Dermis blood vessel endothelial cell (primary cell): ENCODE measurements at places on chromosomes 7 and 10.

- DNase-seq: no peak
Measured at GRCh38 chr7:94897541-94897940, 9.9 kb upstream of the PPP1R9A start.

DNA sequence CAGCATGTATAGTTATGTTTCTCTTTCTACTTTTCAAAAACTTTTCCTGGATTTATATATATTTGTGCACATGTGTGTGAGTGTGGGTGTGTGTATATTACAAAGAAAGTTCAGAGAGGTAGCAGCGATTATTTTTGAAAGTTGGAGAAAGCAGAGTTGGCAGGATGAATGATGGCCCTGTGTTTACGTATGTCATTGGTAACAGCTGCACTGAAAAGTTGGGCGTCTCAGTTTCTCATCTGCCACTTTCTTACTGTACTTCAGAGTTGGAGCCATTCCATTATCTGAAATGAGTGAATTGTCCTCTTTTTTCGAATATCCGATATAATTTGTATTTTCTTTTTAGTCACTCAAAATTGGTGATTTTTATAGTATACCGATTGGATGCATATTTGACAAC lies 172.2 kb downstream of the CDK14 start:
- no peak for DNase-seq

GRCh38 chr10:114352653-114353298 lies 51.5 kb downstream of the AFAP1L2 start:
- no peak for DNase-seq

DNA sequence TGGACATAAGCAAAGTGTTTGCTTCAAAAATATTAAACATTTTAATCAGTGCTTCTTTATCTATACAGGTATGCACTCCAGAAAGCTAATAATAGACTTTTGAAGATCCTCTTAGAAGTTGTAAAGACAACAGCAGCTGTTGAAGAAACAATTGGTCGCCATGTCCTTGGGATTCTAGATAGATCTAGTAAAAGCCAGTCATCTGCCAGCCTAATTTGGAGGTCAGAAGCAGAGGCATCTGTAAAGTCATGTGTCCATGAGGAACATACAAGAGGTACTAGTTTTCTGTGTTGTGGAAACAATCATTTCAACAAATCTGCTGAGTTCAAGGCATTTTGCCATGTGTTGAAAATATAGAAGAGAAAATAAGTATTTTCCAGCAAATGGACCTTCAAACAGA lies 89.3 kb downstream of the CYP51A1 start:
- DNase-seq: no peak

- no peak for DNase-seq
Measured at GRCh38 chr7:101608772-101609713, 20.1 kb downstream of the MYL10 start.

- DNase-seq: peak; percentile 80
Measured at GRCh38 chr7:130894146-130894908, 160.3 kb upstream of the KLF14 start.

GRCh38 chr7:37476428-37476827 lies 27.8 kb upstream of the ELMO1 start:
- DNase-seq: no peak

DNA sequence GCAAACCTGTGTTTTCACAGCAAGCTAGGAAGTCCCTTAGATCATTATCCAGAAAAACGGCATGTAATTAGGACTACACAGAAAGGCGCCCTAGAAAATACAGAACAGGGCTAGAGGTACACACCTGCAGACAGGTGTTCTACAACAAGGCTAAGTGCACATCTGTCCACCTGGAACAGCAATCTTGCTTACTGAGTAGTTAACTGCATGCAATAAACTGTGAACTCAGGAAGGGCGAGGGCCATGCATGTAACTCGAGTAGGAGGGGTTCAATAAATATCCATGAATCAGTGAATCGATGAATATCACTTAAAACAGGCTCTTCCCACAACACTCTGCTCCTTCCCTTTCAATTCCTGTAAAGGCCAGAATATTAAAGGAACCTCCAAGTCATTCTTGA lies 22.0 kb downstream of the FAM171A1 start:
- no peak for DNase-seq

DNA sequence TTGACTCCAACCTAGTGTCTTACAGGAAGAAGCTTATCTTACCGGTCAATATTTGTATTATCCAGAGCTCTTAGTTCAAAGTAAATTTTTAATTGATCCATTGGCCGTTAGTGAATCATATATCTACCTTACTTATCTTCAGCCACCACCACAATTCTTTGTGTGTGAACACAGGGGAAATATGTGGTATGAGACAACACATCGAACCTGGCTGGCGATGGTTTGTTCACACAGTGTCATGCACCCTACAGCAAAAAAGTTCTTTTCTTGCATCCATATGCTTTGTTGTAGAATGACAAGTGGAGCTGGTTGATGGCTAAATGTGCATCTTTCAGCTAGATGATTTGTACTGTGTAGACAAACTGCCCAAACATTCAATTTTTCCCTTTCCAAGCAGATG lies 65.8 kb downstream of the ARID5B start:
- DNase-seq: no peak

DNA sequence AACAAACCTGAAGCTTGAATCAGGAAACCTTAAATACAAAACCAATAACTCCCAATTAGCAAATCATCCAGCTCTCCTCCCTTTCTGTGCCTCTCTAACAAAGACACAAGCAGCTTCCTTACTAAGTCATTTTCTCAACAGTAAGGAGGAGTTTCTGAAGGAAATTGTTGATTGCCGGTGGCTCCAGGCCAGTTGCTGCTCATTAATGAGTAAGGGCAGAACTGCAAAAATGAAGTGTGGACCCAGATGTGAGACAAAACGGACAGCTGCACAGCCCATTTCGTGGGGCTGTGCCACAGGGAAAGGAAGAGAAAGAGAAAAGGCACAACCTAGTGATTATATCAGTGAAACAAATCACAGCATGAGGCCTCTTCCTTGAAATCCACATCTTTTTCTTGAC lies 42.8 kb upstream of the RHOBTB1 start:
- DNase-seq: peak; percentile 56

DNA sequence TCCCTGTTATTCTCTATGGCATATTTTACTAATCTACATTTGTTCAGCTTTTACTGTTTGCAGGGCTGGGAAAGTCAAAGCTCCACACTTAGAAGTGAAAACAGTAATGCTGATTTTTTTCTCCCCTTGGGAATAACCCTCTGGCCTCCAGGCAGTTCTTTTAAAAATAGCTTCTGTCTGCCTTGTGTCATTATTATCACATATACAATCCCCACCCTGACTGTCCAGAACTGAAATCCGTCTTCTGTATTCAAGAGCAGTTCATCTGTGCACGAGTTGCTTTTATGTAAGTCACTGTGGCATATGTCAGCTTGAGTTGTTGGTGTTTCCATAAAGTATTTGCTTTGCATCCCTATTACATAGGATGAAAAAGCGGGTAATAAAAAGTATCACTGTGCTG lies 1221.1 kb upstream of the CELF2 start:
- no peak for DNase-seq

DNA sequence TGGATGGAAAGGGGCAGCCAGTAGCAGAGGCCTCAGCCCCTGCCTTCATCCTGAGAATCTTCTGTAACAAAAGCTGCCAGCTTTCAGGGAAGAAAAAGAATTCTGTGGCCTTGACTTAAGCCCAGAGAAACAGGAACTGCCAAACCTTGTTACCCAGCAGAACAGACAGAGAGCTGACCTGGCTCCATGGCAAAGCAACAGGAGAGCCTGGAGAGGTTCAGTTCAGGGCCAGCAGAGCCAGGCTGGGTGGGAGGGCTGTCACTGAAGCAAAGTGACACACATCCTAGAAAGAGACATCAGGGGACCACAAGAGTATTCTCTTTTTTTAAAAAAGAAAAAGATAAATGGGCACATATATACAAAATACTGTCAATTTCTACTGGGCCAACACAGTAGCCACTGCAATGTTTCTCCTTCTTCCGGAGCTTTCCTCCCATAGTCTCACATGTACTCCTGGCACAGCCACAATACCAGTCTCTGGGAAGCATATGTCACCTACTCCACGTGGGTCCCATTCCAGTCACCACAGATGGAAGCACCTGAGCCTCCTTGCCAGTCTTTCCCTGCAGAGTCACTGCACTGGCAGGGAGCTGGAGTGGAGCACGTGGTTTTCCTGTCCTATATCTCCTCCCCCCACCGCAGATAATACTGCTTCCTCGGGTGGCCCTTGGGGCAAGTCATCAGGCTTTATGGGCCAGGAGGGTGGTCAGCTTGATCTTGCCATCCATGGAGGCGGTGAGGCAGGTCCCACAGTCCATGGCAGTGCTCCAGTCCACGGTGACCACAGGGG lies 15.2 kb upstream of the CYREN start:
- no peak for DNase-seq

DNA sequence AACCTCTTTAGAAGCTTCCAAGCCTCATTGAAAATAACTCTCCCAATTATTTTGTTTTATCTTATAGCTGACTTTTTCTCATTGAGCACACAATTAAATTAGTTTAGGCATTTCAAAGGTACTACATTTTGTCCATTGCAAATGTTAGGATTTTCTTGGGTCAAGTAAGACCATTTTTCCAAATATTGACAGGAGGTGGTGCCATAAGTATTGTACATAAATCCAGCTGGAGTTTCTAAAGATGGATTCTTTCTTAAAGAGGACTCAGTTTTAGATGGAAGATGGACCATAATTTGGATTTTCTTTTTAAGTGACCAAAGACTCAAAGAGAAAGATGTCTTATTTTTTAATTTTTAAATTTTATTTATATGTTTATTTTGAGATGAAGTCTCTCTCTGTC lies 12.3 kb upstream of the OPN4 start:
- DNase-seq: no peak

DNA sequence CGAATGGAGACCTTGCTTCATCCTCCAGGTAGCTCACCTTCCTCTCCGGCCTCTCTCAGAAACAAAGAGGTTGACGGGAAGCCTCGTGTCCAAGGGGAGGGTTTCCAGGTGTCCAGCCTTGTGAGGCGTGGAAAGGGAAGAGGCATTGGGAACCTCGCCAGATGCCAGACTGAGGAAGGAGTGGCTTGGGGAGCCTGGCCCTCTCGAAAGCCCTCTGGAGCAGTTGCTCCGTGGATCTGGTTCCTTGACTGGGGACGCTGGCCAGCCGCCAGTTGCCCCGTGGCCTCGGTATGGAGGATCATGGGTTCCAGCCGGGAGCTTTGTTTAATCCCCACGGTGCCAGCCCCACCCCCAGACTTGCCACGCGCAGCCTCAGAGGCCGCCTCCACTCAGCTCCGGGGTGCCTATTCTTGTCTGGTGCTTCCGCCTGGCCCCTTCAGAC lies 30.3 kb upstream of the SUN1 start:
- no peak for DNase-seq

DNA sequence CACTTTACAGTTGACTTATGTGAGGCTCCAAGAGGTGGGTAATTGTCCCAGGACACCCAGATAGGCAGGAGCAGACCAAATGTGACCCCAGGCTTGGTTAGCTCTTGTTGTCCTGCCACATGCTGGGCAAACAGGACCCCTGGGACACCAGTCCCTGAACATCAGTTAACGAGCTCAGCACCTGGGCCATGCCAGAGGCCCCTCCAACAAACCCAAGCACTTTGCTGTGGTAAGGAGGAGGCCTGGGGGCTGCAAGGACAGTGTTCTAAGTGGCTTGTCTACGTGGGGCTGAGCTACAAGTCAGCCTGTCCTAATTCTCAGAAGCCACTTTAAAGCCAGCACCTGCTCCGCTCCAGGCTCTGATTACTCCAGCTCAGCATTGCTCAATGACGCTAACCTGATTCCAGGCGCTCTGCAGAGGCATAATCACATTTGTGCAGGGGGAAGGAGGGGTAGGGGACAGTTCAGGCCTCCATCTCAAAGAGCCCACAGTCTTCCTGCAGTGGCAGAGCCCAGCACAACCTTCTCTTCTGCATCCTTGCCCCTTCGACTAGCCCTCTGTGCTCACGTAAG lies 57.2 kb downstream of the DDC start:
- DNase-seq: no peak

DNA sequence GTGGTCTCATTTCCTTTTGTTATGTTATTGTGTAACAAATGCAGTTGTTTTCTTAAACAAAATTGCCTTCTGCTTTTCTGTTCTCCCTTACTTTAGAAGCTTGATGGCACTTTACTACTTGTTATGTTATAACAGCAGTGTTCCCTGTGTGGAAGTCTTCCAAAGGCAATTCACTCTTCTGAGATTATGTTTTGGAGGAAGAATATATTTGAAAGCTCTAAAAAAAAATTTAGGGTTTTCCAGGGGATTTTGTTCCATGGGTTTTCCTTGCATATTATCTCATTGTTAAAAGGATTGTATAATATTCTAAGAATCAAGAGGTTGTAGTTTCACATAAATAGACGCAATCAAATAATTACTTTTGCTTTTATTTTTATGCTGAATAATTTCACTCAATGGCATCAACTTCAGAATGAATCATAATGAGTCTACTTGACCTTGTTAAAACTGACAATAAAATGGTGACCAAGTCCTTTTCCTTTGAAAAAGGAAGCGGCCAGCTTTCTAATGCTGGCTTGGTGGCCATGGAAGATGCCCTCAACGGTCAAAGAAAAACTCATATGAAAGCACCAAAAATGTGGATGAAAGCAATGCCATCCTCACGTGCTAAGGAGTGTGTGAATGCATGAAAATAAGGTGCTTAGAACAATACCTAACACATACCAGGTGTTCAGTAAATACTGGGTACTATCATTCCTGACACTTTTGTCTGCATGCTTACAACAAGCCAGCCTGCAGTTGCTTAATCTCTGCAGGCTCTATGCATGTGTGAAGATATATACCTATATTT lies 92.4 kb upstream of the KLF6 start:
- peak; percentile 51 for DNase-seq

GRCh38 chr7:142114207-142114606 lies 2.7 kb downstream of the MGAM2 start:
- no peak for DNase-seq

DNA sequence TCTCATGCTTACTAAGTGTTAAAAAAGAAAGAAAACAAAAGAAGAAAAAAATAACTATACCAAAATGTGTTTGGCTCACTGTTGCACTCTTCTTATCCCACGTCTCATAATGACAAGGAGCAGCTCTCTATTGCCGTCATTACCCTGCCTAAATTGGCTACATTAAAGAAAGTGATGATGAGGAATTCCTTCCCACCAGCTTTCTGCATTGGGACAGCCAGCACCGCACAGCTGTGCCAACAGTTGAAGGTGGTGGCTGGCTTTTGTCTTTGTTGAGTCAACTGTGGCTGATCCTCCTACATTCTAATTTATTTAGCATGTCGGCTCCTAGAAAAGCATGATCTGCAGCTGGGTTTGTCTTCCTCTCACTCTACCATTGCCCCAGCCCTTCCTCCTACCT lies 751.8 kb downstream of the KCNMA1 start:
- no peak for DNase-seq

GRCh38 chr10:115860182-115861107 lies 412.6 kb downstream of the GFRA1 start:
- DNase-seq: no peak

DNA sequence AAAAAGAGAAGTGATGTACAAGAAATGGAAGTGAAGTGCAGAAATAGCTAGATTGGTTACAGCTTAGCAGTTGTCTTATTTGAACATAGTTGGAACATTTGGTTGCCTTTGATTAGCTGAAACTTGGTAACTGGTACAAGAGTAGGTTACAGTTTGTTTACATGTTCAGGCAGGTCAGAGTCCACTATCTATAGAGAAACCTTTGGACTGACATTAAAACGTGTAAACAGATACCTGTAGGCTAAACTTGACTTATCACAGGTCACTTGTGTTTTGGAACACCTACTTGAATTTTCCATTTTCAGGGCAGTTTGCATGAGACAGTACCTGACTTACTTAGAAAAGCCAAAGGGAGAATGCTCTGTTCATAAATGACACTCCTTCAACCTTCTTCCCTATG lies 28.5 kb upstream of the CYP2C8 start:
- DNase-seq: no peak

- DNase-seq: no peak
Measured at GRCh38 chr7:92588561-92588960, 1.6 kb downstream of the FAM133B start.

- peak; percentile 74 for DNase-seq
Measured at GRCh38 chr7:128904381-128905197, 5.9 kb downstream of the KCP start.
